ENCODE measurements at places on chromosomes 1 and 21. TPM values are rescaled to one million over a fixed set of nuclear protein-coding genes. Genes with fewer than 3 reads are reported as not detected.

Gene KCNJ6
- not detected for total RNA-seq

Gene IFNLR1
- total RNA-seq = not detected

DNA sequence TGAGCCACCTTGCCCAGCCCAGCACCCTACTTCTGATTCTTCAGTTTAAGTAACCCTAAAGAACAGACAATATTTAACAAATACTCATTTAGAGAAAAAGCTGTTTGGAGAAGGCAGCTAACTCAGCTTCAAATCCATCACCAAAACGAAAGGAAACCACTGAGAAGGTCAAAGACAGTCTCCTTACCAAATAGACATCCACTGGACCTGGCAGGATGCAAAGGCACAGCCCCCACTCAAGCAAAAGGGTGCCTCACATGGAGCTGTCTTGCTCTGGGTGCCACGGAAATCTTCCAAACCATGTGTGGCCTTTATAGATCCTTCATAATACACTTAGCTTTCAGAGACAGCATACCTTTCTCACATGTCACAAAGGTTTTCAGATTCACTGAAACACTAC, 165.5 kb downstream of the RERE start:
- no peak for DNase-seq

DNA sequence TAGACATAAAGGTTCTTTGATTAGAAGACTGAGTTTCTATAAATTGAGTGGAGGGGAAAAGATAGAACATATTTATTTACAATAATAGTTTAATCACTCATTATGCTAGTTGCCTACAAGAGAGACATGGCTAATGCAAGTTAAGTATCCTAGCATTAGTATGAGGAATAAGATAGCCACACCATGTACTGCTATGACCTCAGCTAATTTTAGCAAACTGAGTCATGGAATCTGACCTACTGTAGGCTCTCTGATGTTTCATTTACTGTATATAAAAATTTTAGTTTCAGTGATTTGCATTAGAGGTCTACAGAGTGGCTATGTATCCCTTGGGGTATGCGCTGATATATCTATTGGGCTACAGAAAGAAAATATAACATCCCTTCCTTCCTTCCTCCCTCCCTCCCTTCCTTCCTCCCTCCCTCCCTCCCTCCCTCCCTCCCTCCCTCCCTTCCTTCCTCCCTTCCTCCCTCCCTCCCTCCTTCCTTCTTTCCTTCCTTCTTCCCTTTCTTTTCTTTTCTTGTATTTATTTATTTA, 5.8 kb downstream of the AGL start:
- DNase-seq = no peak

- DNase-seq = no peak
Measured at GRCh38 chr1:185663771-185664296, 70.4 kb upstream of the HMCN1 start.

Gene HCRTR1
- 1.4 TPM for total RNA-seq

DNA sequence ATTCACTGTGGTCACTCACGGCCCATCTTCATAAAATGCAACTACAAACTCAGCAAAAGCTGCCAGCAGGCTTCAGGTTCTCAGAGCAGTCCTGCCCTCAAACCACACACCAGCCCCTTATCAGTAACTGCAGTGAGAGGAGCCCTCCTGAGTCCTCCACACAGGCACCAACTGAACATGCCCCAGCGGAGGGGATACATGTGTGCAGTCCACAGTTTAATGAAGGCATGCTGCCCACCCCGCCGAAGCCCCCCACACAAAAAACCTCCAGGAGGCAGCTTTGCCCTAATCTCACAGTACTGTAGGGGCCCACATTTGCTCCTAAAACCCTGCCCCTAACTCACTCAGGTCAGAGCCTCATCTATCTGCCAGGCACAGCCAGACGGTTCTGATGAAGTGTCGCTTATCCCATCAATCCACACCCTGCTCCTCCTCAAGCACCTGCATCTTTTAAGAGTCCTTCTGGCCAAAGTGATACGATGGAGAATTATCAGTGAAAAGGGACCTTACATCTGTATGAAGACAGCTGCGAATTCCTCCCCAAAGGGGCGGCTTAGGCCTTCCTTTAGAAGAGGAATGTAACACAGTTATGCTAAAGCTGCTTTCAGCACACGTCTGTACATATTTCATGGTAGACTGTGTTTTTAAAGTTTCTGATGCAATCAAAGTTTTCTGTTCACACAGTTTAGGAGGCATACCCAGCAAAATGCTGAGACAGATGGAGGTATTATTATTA, 3.5 kb downstream of the ABCB10 start:
- DNase-seq = no peak
